ENCODE measurements at places on chromosomes 16 and 17.

GRCh38 chr16:17339764-17340541 is 130.8 kb downstream of the XYLT1 start:
- no peak for DNase-seq

- no peak for DNase-seq
Measured at GRCh38 chr16:69924777-69925191, 26.4 kb upstream of the CLEC18A start.

DNA sequence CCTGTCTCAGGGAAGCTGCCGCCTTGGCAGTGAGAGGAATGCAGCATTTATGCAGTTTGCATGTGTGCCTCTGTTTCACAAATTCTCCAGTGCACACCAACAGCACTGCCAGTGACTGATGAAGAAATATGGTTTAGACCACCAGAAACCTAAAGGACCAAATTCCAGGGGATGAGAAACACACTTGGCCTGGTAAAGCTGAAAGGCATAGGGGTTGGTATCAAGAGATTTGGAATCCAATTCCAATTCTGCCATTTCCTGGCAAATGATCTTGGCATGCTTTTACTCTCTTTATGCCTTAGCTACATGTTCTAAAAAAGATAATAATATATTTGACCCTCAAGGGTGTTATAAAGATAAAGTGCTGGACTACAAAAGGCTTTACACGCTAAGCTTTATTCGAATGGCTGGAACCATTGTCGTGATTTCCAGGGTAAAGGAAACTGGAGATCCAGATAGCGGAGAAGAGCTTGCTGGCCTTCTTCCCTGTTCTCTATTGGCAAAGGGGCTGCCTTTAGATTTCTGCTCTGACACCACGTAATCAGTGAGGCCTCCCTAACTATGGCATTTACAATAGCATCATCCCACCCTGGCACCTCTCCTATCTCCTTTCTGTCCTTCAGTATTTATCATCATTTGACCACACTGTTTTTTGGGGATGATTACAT is 359.8 kb upstream of the ASIC2 start:
- DNase-seq = no peak

GRCh38 chr16:21336231-21336630 is 58.1 kb upstream of the CRYM start:
- no peak for DNase-seq

- DNase-seq = no peak
Measured at GRCh38 chr16:4489030-4489429, 12.8 kb downstream of the HMOX2 start.

- DNase-seq = peak; percentile 31
Measured at GRCh38 chr16:75000481-75001081, 1.8 kb downstream of the ZNRF1 start.

- DNase-seq = peak; percentile 23
Measured at GRCh38 chr17:51346218-51346982, 86.1 kb downstream of the UTP18 start.

- peak; percentile 40 for DNase-seq
Measured at GRCh38 chr17:81388612-81389367, 6.5 kb upstream of the BAHCC1 start.

GRCh38 chr16:2035431-2036199 is 8.9 kb downstream of the NHERF2 start:
- no peak for DNase-seq

GRCh38 chr16:27235055-27235937 is 32.0 kb downstream of the KDM8 start:
- DNase-seq = peak; percentile 47
